ENCODE measurements at places on chromosomes 2 and 18.

DNA sequence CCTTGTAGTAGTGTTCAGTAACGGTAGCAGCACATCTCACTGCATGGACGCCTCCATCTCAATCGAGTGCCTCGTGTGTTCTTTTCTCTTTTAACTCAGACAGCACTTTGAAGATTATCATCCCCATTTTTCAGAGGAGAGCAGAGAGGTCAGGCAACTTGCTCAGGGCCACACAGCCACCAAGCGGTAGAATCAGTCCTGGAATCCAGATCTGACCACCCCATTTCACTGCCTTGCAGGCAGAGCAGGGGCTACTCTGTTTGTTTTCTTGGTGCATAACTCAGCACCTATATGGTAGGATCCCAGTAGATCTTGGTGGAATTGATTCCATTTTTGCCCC is 129.5 kb downstream of the SMAD7 start:
- no peak for DNase-seq

GRCh38 chr2:38602136-38602731 is 494 bp downstream of the HNRNPLL start:
- DNase-seq, result peak; percentile 4

GRCh38 chr2:30826916-30827315 is 19.7 kb upstream of the CAPN13 start:
- DNase-seq, result no peak

DNA sequence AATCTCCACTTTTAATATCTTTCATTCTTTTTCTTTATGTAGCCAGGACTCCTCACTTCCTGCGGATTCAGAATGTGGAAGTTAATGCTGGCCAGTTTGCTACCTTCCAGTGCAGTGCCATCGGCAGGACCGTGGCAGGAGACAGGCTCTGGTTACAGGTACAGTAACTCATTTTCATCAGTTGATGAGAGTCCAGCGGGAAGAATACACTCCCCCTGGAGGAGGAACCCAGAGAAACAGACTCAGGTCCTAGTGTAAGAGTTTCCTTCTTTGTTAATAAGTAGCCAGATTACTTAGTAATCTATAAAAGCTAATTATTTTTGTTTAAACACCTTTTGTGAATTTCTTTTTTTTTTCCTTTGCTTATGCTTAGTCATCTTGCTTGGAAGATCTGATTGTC is 359.4 kb downstream of the PTPRM start:
- DNase-seq, result no peak

DNA sequence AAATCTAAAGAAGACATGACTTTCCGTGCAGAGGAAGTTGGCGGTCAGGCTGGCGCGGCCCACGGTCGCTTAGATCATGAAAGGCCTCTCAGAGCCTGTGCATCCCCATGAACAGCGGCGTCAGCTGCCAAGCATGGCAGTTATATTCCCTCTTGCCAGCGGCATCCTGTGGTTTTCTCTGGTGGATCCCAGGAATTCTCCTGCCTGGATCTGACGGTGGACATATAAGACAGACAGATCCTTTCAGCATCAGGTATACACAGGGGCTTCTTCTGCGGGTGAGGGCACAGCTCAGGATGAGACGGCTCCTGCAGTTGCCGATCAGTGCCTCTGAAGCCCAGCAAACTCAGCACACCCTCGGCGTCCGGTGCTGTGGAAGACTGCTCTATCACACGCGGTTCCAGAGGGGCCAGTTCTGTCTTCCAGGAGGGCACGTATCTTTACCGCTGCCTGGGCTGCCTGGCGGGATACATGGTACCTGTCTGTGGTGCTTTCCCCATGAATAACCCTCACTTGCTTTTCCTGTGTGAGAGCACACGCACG is 157.8 kb downstream of the LDLRAD4 start:
- DNase-seq, result no peak

GRCh38 chr2:6934345-6934744 is 17.1 kb downstream of the RNF144A start:
- DNase-seq, result no peak

- peak; percentile 19 for DNase-seq
Measured at GRCh38 chr2:230798769-230799399, 65.9 kb upstream of the ITM2C start.

GRCh38 chr2:19357402-19358241 is 801 bp downstream of the OSR1 start:
- DNase-seq, result no peak

DNA sequence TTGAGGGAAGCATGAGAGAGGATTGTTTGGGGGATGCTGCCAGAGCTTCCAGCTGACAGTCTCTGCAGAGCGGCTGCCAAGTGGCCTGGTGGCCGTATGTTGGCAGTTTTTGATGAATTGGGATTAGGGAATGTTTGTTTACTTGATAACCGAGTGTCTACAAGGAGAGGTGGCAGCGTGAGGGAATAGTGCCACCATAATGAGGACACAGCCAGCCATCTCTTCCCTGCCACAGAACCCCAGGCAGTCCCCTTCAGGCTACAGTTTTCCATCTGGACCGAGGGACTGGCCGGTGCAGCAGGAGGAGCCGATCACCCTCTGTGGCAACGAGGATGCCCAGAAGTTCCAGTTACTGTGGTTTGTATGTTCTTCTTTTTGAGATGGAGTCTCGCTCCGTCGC is 55.2 kb downstream of the TRAPPC12 start:
- DNase-seq, result no peak

- no peak for DNase-seq
Measured at GRCh38 chr2:236119476-236119875, 48.7 kb downstream of the GBX2 start.

GRCh38 chr18:76747676-76748075 is 74.7 kb upstream of the ZNF236 start:
- no peak for DNase-seq

DNA sequence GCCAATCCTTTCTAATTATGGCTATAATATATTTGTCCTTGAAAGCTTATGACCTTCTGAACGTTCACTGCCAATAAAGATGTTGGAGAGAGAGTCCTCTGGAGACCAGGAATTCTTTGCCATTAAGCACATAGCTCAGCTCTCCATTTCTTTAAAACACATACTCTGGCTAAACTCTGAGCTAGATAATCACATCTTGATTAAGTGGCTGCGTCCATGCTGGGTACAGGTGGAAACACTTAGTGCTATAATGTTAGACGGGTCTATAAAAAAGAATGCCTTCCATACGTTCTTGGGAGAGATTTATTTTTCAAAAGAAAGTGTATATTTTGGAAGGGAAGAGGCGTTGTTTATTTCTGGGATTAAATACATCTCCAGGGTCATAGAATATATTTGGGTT is 314.5 kb downstream of the LPIN1 start:
- DNase-seq, result no peak

DNA sequence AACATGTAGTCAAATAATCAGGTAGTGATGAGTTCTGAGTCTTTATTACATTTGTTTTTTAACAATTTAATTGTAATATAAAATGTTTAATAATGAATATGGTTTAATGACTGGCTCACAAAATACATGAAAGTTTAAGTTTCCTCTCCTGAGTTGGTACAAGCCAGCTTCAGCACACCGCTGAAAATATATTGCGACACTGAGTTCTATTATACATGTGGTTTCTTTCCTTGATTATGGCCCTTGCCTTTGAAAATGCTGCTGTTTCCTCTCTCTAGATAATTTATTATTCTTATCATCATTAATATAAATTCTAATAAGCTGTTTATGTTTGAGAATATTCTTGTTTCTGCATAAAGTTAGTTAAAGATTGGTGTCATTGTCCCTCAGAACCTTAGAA is 249.3 kb downstream of the PARD3B start:
- no peak for DNase-seq

DNA sequence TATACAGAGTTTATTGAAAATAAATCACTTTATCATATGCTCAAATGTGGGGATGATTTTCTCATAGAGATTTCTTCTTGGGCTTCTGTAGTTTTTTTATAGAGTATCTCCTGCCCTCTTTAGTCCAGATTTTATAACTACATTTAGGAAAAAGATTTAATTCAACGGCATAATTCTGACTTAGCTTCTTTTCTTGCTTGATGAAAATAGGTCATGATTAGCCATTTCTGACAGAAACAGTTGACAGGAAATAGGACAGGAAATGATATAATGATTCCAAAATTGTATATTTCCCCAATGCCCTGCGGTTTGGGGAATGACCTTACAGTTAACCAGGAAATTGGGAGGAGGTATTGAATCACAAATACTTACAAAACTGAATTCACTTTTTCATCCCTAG is 1531.9 kb upstream of the ACVR2A start:
- DNase-seq, result no peak

DNA sequence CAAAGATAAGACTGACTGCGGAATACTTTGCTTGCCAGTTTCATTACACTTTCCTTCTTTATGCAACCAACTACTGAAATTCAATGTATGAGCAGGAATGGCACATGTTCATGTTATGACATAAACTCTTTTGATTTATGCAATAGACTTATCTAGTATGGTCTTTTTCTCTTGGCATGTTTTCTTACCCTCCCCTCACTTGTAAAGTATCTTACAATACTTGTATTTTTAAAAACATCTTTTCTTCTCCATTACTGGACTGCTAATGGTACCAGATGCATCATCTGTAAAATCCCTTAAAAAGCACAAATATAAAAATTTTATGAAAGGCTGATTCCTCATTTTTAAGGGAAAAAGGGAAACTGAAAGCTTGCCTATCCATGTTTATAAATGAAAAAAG is 373.8 kb downstream of the ZEB2 start:
- no peak for DNase-seq

GRCh38 chr2:150410809-150411208 is 76.7 kb downstream of the RND3 start:
- DNase-seq, result no peak

GRCh38 chr2:205685314-205686055 is 3.2 kb downstream of the NRP2 start:
- no peak for DNase-seq

- DNase-seq, result no peak
Measured at GRCh38 chr2:124755386-124755785, 730.3 kb downstream of the CNTNAP5 start.

- no peak for DNase-seq
Measured at GRCh38 chr2:172300851-172301250, 126.5 kb upstream of the ITGA6 start.

GRCh38 chr2:68458981-68459380 is 8.1 kb downstream of the FBXO48 start:
- no peak for DNase-seq

- DNase-seq, result no peak
Measured at GRCh38 chr18:56235071-56235470, 403.3 kb downstream of the TXNL1 start.

DNA sequence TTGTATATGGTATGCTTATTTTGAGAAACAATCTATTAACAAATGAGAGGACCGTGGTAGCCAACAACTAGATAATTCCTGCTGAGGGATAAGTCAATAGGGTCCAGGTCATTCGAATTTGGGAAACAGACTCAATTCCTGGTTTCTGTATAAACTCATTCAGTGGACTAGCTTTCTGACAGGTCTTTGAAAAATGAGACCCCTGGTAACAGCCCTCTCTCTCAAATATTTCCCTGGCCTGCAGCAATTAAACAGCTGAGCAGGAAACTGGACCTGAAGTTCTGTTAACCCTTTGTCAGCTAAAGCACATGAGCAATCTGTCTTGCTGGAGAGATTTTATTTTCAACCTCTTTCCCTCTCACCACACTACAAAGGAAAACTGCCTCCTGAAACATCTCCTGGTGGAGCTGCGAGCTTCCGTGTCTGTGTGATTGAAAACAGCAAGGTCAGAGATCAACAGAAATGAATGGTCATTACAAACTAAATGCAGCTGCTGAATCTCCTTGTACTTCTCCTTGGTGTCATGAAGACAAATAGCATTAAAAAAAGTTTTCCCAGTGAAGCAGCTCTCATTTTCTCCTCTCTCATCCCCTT is 70.3 kb upstream of the CCDC85A start:
- no peak for DNase-seq

GRCh38 chr2:127137741-127138140 is 30.8 kb upstream of the BIN1 start:
- DNase-seq, result no peak

DNA sequence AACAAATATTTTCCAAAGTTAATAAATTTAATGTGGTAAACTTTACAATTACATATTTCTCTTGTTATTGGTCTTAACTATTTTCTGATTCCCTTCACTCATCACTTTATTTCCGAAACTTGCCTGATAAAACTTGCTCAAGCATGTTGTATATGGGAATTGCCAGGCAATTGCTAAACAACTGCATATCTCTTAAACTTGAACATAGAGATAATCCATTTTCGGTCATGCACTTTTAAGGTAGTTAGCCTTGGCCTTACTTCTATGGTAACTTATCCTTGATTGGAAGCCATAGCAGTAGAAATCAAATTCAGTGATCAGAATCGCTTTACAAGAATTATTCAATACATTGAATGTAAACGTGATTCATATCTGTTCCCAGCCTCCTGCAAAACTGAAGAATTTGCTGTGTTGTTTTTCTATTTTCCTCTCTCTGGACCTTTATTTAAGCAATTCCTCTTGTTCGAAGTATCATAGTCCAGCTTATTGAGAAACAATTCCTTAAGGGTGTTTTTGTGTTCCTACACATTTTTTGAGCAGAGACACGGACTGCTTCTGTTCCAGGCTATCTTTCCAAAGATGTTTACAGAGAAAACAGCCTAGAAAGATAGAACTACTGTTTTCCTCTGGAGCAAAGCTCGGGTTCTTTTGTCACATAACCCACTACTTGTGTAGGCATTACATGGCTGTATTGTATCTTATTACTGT is 674.3 kb downstream of the IRS1 start:
- DNase-seq, result no peak

GRCh38 chr18:64639536-64639935 is 490.6 kb upstream of the LINC00305 start:
- no peak for DNase-seq

DNA sequence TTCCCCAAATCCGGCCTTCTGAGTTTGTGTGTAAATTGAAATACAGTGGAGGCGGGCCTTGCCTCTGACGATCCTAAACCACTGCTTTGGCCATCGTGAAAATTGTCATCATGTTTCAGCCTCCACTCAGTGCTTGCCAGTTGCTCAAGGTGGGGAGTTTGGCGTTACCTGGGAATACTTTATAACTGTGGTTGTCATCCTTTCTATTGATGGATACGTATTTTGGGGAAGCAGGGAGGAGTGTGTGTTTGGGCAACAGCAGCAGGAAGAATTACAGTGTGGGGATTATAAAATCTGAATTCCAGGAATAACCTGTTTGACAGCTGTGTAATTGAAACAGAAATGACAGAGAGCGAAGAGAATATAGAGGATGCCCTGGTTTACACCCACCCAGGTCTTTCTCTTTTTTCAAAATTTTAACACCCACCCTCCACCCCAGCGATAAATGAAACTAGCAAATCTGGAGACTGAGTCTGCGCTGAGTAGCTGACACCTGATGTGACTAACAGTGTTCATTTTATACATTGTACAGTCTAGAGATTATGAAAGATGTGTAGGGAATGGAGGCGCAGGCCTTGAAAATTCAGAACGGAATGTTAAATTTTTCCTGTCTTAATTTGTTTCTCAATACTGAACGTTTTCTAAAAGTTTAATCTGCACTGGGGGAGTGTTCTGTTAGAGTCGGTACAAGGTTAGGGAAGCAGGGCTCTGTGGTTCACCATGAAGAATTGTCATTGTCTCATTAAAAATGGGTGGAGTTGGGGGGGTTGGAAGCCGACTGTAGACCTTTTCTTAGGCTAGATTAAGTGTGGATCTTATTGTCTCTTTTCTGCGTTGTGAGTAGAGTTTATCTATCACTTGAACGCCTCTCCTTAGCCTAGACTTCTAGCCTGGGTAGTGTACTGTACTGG is 1.6 kb downstream of the MAP4K4 start:
- no peak for DNase-seq

GRCh38 chr2:2805263-2805662 is 474.2 kb upstream of the MYT1L start:
- DNase-seq, result no peak

All from stimulated activated CD8-positive, alpha-beta memory T cell treated with anti-CD3 and anti-CD28 coated beads, Interleukin-12 subunit alpha, Interleukin-12 subunit beta, amount 100 ng/mL, for 1 hour (primary cell).